Smooth muscle cell of the pulmonary artery (primary cell): ENCODE measurements at places on chromosomes 7 and 10. TPM values are rescaled to one million over a fixed set of nuclear protein-coding genes. Genes with fewer than 3 reads are reported as not detected.

CUEDC2 gene
- total RNA-seq: 42.9 and 43.6 TPM in 2 replicates

ITGB8 gene
- 95.7 and 171 TPM in 2 replicates for total RNA-seq

ARID5B gene
- total RNA-seq: 37.0 and 76.8 TPM in 2 replicates

LRRC17 gene
- total RNA-seq: 65.6 and 103 TPM in 2 replicates

ZNF804B gene
- total RNA-seq: not detected in 2 replicates

RGS10 gene
- total RNA-seq: 25.5 and 26.1 TPM in 2 replicates

FAM25A gene
- not detected in 2 replicates for total RNA-seq

AKR1C4 gene
- not detected in 2 replicates for total RNA-seq

AKR1D1 gene
- total RNA-seq: 0.07 TPM in 1 of 2 replicates, not detected in the other

PNLIPRP3 gene
- total RNA-seq: not detected in 2 replicates

RAPGEF5 gene
- 23.8 and 35.8 TPM in 2 replicates for total RNA-seq

GIMAP2 gene
- total RNA-seq: 0.43 and 1.7 TPM in 2 replicates

TRPV5 gene
- not detected in 2 replicates for total RNA-seq

RHOBTB1 gene
- total RNA-seq: 13.7 and 15.8 TPM in 2 replicates

URGCP gene
- 29.5 and 35.7 TPM in 2 replicates for total RNA-seq

ALOX5 gene
- total RNA-seq: not detected in 2 replicates

SPDYE3 gene
- total RNA-seq: not detected in 2 replicates
